ENCODE measurements at places on chromosomes 16 and 17.

DNA sequence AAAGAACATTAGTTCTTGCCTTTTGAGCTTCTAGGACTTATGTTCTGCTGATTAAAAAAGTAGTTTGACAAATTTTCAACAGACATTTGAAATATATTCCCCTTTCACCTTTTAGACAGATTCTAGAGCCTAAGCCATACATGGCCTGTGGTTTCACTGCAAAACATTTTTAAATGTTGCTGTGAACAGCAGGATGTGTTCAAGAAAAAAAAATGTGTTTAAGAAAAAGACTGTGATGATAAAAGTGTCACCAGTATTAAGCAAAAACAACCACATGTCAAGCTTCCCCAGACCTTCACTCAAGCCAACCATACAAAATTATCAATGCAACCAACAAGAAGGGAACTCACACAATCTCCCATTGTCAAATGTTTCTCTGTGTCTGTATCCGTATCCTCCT, 103.5 kb downstream of the SYCE1L start:
- no peak for DNase-seq

- DNase-seq = no peak
Measured at GRCh38 chr17:70352834-70353233, 183.5 kb downstream of the KCNJ2 start.

DNA sequence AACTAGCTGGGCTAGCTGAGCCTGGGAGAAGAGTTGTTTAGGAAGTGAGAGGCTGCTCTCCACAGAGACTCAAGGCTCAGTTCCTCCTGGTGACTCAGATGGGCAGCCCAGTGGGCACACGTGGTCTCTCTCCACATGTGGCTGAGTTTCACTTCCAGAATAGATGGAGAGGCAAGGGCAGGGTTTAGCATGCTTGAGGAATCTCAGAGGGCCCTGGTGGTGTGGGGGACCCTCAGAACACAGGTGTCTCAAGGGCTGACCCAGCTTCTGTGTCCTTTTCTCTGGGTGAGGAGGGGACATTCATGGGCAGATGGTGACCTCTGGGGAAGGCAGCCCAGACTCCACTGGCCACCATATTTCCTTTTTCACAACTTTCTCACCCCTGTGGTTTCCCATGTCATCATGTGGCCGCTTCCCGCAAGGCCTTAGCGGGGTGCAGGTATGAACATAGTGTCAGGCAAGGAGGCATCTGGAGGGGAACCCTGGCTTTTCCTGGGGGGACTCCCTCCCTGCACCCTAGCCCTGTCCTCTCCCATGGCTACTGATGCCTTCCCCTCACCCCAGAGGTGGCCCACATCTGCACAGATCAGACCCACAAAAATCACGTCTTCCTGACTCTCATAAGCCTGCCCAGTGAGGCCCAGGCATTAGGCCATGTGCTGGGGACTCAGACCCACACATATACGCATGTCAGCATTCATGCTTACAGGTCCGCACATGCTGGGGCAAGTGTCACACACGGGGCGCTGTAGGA, 3.3 kb downstream of the GRN start:
- no peak for DNase-seq

DNA sequence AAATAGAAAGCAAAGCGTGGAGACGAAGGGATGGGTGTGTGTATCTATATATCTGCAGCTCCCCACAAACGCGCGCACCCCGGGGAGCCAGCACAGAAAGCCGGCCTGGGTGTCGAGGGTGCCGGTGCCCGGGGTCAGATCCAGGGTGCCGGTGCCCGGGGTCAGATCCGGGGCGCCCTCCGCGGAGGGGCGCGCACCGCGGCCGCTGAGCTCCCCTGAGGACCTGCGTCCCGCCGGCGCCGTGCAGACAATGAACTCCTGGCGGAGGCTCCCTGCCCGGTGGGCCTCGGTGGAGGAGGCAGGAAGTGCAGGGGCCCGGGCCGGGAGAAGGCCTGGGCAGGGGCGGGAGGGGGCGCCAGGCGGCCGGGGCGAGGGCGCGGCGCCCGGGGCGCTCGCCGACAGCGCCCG, 1.1 kb downstream of the ZNF423 start:
- DNase-seq = no peak

DNA sequence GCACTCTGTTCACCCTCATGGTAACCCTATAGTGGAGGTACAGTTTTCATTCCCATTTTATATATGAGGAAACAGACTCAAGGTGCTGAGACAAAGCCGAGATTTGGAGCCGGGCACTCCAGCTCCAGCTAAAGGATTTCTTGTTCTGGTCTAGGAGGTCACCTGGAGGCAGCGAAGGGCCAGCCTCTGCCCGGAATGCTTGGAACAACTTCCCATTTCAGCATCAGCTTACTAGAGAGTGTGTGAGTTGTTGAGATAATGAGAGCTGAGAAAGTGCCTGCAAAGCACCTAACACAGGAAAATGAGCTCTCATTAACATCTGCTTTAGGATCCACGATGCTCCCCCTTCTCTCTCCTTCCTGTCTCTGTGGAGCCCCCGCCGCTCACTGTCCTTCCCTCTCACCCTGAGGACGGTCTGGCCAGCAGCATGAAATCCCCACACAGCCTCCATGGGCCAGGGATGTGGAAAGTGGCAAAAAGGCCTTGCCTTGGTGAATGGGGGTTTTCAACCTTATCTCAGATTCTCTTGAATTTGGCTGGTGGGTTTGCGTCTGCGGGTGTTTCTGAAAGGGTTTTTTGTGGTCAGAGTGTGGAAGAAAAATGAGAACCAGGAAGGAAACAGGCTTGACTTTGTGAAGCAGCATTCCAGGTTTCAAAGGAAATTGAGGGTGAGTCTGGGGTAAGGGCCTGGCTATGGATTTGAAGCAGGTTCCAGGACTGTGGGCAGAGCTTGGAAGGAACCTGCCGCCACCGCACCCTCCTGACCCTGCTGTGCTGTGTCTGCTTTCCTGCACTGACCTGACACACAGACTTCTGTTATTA, 178.7 kb downstream of the FOXL1 start:
- DNase-seq = no peak

DNA sequence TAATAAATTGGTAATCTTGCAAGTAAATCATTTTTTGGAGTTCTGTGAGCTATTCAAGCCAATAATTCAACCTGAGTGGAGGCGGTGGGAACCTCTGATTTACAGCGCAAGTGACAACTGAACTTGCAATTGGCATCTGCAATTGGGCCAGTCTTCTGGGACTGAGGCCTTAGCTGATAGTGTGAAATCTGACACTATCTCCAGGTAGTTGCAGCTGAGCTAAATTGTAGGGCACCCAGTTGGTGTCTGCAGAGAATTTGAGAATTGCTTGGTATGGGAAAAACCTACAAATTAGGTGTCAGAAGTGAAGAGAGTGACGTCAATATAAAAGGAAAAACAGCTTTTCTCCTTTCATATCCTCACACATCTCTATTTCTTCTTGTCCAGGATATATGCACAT, 1633.6 kb upstream of the GOT2 start:
- DNase-seq = no peak

DNA sequence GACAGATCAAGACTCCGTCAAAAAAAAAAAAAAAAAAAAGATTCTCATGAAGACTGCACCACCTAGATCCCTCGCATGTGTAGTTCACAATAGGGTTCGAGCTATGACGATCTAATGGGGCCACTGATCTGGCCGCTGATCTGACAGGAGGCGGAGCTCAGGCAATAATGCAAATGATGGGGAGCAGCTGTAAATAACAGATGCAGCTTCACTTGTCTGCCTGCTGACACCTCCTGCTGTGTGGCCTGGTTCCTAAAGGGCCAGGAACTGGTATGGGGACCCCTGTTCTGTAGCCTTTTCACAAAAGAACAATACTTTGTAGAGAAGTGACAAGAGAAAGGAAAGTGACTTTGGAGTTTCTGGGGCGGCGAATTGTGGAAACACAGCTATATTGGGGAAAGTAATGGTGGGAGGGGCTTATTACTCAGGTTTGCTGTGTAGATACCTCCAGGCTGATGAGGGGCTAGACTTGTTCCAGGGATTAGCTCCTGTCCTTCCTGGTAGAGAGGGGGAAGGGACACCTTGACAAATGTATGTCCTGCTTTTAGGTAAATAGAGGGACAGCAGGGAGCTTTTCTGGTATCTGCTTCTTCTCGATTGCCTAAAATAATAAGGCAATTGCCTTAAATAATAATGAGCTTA, 57.1 kb downstream of the HAPSTR1 start:
- DNase-seq = no peak

- DNase-seq = no peak
Measured at GRCh38 chr16:1343428-1344242, 8.0 kb downstream of the TSR3 start.

DNA sequence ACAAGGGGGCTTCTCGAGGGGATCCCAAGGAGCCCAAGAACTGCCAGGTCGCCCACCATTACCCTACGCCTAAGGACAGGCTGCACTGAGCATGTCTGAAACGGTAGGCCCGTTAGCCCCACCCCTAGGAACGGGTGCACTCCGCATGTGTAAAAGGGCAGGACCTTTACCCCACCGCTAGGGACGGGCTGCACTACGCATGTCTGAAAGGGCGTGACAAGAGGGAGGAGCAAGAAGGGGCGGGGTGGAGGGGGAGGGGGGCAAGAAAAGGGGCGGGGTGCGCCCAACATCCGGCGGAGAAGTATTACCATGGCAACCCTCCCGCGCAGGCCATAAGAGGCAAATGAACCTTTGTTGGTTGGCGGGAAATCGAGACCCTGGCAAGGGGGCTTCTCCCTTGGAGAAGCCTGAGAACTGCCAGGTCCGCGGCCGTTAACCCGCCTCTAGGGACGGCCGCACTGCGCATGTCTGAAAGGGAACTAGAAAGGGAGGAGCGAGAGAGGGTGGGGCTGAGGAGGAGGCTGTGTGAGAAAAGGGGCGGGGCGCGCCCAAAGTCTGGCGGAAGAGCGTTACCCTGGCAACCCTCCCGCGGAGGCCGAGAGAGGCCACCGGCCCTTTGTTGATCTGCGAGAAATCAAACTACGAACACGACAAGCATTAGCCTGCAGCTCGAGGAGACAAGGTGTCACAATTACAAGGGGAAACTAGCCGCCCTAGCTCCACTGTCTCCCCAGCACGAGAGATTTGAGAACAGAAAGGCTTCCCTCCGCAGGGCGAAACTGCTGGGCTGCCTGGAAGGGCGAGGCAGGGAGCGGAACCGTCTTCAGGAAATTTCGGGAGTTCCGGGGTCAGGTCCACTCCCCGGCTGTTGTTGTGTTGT, 2046.8 kb downstream of the TP53TG3F start:
- no peak for DNase-seq

- DNase-seq = no peak
Measured at GRCh38 chr16:63702981-63703590, 1418.8 kb downstream of the CDH11 start.

DNA sequence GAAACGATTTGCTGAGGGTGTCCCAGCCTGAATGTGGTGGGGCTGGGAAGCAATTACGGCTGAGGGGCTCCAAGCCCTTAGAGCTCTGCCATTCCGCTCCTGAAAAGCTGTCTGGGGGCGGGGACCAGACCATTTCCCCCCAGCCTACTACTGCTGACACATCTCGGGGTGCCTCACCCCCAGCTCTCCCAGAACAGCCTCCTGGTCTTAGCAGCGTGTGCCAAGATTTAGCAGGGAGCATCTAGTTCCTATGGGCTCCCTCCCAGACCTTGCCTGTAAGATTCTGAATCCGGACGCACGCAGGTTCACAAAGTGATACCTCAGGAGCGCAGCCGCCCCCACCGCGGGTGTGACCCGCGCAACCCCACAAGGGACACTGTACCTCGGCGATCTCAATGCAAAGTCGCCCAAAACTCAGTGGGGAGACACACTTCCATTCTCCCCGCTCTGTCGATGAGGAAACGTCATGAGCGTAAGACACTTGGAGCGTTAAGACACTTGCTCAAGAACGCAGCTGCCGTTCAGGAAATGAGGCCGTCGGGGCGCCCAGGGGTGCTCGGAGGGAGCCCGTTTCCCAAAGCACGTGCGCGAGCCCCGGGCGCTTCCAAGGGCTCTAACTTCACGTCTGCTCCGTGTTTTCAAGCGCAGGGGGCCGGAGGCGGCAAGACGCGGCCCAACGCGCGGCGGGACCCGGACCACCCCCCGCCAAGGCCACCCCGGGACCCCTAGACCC, 629 bp downstream of the GEMIN4 start:
- no peak for DNase-seq

GRCh38 chr16:11319529-11320146, 25.6 kb upstream of the RMI2 start:
- DNase-seq = no peak

DNA sequence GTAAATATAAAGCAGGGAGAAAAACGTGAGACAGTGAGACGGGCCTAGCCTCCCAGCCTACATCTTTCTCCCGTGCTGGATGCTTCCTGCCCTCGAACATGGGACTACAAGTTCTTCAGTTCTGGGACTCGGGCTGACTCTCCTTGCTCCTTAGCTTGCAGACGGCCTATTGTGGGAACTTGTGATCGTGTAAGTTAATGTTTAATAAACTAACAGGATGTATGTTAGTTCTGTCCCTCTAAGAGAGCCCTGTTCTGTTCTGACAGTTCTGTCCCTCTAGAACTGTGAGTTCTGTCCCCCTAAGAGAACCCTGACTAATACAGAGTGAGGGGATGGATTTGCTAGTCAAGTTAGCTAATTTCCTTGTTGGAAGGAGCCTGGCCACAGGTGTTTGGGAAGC, 16.7 kb upstream of the MYH10 start:
- no peak for DNase-seq

DNA sequence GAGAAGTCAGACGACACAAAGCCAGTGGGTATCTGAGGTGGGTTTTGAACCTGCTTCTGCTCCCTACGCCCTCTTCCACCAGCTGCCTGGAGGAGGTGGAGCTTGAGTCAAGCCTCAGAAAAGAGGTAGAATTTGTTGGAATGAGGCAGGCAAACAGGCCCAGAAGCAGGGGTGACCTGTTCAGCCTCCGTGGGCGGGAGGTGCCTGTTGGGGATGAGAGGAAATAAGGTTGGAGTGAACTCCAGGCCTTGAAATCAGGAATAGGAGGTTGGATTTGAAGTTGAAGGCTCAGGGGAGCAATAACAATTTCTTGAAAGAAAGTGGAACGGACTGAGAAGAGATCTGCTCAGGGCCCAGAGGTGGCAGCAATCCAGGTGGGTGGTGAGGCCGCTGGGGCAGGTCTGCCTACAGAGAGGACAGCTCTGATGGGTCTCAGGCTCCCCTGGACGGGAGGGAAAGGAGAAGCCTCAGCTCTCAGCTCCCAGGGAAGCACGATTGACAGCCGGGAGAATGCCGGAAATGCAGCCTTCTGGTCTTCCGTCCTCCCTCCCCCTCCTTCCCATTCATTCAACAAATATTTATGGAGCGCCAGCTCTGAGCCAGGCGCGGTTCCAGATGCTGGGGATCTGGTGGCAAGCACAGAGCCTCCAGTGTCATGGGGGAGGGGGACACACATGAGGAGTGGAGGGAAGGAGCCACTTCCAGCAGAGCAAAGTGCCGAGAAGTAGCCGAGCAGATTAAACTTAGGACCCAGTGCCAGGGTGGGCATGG, 61.9 kb upstream of the CIBAR2 start:
- no peak for DNase-seq

DNA sequence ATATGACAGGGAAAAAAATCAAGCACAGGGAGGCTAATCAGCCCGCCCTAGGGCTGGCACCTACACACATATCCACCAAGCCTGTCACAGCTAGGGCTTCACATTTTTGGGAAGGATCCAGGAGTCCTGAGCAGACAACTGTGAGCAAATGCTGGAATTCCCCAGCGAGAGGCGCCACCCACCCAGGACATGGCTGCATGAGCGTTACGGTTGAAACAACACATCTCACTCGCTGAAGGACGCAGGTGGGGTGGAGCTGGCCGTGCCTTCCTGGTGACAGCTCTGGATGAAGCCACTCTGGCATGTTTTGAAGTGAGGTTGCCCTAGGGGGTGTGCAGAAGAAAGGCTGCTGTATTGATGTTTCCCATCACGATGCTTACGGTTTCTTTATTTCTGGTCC, 315.1 kb upstream of the EEF2KMT start:
- no peak for DNase-seq

- DNase-seq = no peak
Measured at GRCh38 chr16:1372292-1372950, 20.7 kb downstream of the GNPTG start.

- DNase-seq = no peak
Measured at GRCh38 chr17:62017496-62017895, 47.6 kb downstream of the MED13 start.

Measured in iPS DF 6.9 (cell line).